ENCODE measurements at places on chromosomes 7 and 10.

DNA sequence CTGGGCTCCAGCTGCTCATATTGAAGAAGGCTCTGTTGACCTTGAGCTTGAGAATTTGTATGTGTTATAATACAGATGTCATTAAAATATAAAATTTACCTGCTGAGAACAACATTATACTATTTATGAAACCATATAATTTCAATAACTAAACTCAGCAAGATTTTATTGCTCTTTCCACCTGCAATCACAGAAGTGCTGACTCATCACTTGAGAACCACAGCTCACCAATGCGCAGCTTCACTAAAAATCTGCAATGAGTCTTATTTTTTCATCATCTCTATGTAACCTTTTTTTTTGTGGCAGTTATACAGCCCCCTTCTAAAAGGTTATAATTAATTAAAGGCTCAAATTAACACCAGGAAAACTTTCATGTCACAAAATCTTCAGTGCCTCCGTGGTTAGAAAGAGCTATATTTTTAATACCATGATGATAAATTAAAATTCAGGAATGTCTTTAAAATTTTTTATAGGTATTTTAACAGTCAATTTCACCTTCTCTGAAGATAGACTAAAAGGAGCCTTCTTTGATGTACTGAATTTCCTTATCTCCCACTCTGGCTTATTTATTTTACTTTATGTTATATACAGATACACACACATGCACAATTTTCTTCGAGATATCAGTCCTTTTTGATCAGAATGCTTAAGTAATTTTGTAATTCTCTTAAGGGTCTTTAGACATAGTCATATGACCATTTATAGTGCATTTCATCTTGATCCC, 102.7 kb downstream of the EVX1 start:
- no peak for DNase-seq

DNA sequence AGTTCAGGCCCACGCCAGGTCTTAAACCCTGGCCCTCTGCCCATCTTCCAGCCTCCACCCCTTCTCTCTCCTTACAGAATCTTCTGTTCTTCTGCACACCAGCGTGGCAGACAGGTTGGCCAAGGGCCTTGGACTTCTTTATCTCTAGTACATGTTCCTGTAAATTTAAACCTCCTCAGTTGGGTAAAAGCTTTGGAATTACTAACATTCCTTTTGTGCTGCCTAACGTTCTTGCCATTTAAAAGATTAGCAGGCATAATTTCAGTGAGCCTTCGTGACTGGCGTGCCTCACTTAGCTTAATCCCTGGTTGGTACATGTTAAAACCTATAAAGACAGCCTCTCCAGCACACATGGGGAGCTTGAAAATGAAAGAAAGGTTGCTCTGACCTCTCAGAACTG, 192.2 kb downstream of the CUX1 start:
- no peak for DNase-seq

GRCh38 chr10:16662923-16663322, 141.2 kb upstream of the C1QL3 start:
- no peak for DNase-seq

DNA sequence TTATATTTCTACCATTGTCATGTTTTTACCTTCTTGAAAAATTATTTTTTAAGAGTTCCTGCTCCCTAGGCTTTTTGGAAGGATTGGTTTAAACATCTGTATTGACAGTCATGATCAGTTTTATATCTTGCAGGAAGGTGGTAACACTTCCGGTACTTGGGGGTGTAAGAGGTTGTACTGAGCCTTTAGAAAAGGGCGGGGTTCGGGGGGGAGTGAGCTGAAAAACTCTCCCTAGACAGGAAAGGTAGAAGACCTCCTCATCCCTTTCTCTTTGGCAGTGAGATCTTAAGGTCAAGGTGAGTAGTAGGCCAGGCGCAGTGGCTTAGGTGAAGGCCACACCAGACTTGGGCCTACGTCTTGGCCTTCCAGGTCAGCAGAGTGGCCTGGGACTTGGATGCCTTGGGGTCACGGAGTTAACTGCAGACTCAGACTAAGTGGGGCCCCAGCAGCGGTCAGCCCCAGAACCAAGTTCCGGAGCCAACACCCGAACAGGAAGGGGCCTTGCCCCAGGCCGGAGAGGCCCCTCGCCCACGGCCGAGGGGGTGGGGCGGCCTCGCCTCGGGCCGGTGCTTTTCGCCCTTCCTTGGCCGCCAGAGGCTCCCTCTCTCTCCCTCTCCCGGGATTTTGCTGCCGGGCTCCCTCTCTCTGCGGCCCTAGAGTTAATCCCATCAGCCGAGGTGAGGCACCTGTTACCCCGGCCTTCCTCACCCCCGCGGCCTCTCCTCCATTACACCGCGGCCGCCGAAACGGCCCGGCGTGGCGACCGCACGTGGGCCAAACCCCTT, at the start of gene PPP1R9A:
Gene PPP1R9A, plus strand, starts transcription at position 569 of the 785 bp plus-strand sequence. CDS start 2,520 bp downstream, outside the sequence.
- peak; percentile 59 for DNase-seq

DNA sequence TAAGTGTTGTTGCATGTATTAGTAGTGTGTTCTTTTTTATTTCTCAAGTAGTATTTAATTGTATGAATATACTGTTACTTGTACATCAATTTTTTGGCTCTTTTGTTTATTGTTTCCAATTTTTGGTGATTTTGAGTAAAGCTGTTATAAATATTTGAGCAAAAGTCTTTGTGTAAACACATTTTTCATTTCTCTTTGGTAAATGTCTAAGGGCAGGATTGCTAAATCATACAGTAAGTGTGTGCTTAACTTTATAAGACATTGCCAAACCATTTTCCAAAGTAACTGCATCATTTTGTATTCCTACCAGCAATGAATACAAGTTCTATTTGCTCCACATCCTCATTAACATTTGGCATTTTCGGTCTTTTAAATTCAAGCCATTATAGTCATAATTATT, 92.8 kb downstream of the ICA1 start:
- no peak for DNase-seq

- DNase-seq: no peak
Observed at GRCh38 chr10:76632767-76633051, 1004.9 kb downstream of the KCNMA1 start.

DNA sequence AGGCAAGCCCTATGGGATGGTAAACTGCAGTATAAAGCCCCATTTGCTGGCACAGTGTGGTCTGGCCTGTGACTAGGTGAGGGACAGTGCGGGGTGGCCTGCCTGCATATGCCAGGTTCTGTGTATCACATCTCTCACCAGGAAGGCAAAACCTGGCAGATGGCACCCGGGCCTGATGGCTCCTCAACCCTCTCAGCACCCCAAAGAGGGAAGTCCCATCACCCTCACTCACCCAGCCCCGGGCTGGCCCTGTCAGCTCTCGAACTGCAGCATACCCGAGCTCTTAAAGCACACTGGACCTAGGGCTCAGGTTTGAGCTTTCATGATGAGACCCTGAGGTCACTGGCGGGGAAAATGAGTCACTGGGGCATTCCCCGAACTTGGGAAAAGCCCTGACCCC, 130.5 kb downstream of the LHPP start:
- no peak for DNase-seq

DNA sequence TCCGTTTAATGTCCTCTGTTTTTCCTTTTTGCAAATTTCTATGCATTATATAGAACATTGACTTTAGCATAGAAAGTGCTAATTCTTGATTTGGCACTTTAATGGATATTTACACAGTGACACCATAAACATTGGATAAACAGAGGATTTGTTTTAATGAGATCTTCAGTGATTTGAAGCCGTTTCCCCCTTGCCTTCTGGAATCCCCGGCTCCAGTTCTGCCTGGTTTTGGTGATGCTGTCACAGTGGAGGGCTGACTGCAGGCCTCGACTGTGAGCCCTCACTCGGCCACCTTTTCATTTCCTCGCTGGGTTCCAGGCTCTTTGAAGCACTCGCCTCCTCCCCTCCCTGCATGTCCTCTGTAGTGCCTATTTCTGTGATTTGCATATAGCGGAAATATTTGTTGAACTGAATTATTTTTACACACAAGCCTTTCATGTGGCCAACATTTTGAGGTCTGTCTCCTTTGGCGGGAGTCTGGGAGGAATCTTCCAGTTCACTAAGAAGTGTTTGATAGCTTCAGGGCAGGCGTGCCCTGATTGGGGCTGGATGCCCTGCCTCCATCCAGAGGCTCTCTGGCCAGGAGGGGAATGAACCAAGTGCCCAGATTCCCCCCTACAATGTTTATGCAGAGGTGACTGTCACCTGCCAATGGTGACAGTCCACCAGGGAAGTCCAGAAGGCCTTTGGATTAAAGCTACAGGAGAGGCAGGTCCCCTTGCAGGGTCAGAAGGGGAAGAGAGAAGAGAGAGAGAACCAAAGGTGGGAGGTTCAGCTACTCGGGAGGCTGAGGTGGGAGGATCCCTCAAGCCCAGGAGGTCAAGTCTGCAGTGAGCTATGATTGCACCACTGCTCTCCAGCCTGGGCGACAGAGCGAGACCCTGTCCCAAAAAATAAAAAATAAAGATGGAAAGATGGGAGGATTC, 67.5 kb downstream of the CUX1 start:
- DNase-seq: no peak

GRCh38 chr7:50379082-50379481, 71.1 kb downstream of the FIGNL1 start:
- DNase-seq: no peak

GRCh38 chr10:51630640-51631005, 68.8 kb downstream of the CSTF2T start:
- DNase-seq: no peak

DNA sequence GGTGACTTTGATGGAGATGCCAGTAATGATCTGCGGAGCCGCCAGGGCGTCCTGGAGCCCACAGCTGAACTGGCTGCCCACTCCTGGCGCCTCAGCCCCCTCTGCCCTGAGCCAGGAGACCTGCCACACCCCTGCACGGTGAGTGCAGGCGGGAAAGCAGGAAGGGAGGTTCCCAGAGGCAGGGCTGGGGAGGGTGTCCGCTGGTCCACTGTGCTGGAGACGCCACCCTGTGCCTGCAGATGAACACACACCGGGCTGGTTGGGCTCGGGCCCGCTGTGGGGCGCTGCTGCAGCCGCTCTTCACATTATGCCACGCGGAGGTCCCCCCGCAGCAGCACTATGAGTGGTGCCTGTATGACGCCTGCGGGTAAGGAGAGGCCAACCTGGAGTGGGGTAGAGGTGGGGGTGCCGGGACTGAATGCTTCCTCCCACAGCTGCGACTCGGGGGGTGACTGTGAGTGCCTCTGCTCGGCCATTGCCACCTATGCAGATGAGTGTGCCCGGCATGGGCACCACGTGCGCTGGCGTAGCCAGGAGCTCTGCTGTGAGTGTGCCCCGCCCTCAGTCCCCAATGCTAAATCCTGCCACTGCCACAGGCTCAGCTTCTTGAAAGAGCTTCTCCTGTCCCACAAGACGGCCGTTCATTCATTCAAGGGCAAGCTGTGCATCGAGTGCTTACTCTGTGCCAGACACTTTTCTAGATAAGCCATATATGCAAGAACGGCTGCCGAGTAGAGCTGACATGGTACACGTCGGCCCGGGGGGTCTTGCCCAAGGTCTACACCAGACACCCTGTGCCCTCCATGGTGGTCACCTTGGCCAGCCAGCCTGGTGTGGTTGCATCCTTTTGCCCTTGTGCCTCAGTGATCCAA, 14.3 kb upstream of the ZNF467 start:
- no peak for DNase-seq

DNA sequence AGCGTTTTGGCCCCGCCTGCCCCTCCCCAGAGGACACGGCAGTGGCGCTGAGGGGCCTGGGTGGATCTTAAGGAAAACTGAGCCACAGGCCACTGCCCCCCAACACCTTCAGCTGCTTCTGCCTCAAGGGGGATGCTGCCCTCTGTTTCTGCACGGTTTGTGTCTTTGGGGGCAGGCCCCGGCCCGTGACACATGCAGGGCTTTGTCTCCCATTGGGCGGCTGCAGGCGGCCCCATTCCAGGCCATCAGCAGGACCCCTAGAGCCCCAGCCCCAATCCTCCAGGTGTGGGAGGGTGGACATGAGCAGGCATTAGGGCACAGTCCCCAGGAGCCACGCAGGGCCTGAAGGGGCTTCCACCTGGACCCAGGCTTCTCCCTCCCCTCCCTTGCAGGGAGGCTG, 25.3 kb upstream of the PPP2R2D start:
- DNase-seq: no peak

GRCh38 chr10:451021-451471, 238.4 kb downstream of the DIP2C start:
- no peak for DNase-seq

- DNase-seq: no peak
Observed at GRCh38 chr7:9200626-9201025, 767.2 kb downstream of the NXPH1 start.

GRCh38 chr7:107128748-107129147, 40.1 kb upstream of the HBP1 start:
- DNase-seq: no peak

DNA sequence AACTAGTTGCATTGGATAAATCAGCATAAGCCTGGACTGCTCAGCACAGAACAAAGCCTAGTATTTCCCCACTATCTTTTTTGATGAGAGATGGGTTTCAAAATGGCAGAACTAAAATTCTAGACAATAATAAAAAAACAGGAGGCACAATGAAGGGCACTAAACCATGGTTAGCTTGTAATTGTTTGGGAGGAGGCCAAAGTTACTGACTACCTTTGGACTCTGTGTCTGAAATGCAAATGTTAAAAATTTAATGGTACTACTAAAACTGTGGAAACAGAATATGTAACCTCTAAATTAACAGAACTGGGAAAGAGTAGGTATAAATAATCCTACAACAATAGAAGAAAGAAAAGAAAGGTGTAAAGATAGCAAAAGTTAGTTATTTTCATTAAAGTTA, 13.0 kb downstream of the ADAM12 start:
- DNase-seq: no peak

Data from RCC 7860 (cell line).